Activated CD4-positive, CD25-positive, alpha-beta regulatory T cell treated with anti-CD3 and anti-CD28 coated beads, Interleukin-2, amount 50 U/mL, for 16 hours (primary cell): ENCODE measurements at places on chromosomes 11 and 22.

- no peak for DNase-seq
Measured at GRCh38 chr22:37258005-37258752, 14.1 kb upstream of the RAC2 start.

GRCh38 chr22:42770941-42771647 lies 50.4 kb upstream of the A4GALT start:
- no peak for DNase-seq

GRCh38 chr11:32200136-32200847 lies 109.4 kb downstream of the RCN1 start:
- DNase-seq = no peak

DNA sequence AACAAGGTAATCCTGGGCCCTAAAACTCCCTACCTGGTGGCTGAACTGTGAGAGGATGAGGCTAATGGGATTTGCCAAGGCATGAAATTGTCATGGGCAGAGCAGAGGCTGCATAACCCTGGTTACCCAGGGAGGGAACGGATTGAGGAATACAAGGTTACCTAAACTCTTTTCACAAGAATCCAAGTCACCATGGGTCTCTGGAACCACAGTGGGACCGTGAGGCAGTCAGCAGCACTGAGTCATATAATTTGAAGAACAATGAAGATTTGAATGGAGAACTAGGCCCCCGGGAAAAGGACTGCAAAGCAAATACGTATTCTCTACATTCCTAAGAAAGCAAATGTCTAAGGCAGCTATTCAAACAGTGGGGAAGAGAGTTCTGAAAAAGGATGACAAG lies 19.8 kb downstream of the CAT start:
- DNase-seq = no peak
